ENCODE measurements at places on chromosomes 3 and 15. TPM values are rescaled to one million over a fixed set of nuclear protein-coding genes. Genes with fewer than 3 reads are reported as not detected.
A peak's percentile ranks its signal among the peaks of the same experiment; 100 is the strongest.

Gene TRAIP
- total RNA-seq: 6.3 TPM

Gene CTXN2
- total RNA-seq: not detected

GRCh38 chr3:126496894-126497850 is 20.4 kb downstream of the UROC1 start:
- no peak for DNase-seq
- no peaks in the 10 kb centered on the region for H3K4me1 ChIP-seq
- no peak overlapping the region for H3K27ac ChIP-seq

DNA sequence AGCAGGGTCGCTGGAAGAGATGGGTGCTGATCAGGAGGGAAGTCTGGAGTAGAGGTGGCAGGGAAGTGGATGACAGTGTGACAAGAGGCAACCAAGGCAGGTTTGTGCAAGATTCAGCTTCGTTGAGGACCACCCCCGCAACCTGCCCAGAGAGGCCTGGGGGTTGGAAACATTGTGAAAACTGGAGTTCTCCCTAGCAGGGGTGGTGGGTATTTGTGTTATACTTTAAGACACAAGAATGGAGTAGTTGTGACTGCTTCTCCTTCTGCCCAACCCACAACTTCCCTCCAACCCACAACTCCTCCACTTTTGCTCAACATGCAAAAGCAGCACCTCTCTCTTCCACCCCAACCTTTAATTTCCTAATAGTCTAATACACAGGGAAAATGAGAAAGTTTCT is 8.6 kb upstream of the ARNT2 start:
- H3K27me3 ChIP-seq: peaks cover 7% of the 10 kb centered on the region
- DNase-seq: no peak
- H3K27ac ChIP-seq: no peak overlapping the region
- H3K4me3 ChIP-seq: no peak overlapping the region
- H3K4me1 ChIP-seq: no peaks in the 10 kb centered on the region
- no peaks in the 10 kb centered on the region for H3K36me3 ChIP-seq

DNA sequence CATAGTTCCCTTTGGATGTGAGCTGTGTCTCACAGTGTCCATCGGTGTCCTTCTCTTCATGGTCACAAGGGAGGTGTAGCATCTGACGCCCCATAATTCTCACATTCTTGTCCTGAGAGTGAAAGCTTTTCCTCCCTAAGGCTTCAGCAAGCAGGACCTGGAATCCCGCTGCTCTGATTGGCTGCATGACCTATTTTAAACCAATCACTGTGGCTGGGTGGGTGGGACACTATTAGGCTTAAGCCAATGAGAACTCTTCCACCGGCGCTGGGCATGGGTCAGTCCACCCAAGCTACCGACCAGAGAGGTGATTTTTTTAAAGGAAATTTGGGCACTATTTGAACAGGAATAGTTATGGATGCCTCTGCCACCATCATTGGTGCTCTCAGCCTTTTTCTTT is 385.9 kb downstream of the MFSD1 start:
- no peaks in the 10 kb centered on the region for H3K36me3 ChIP-seq
- DNase-seq: no peak
- no peak overlapping the region for H3K4me3 ChIP-seq

- H3K27ac ChIP-seq: no peak overlapping the region
- H3K27me3 ChIP-seq: no peaks in the 10 kb centered on the region
- no peak for DNase-seq
- H3K4me1 ChIP-seq: no peaks in the 10 kb centered on the region
- H3K36me3 ChIP-seq: no peaks in the 10 kb centered on the region
Observed at GRCh38 chr15:91553196-91553854, 300.2 kb upstream of the SLCO3A1 start.

- H3K4me1 ChIP-seq: peaks cover 10% of the 10 kb centered on the region
- peak; percentile 96 for DNase-seq
- H3K4me3 ChIP-seq: no peak overlapping the region
- no peaks in the 10 kb centered on the region for H3K27me3 ChIP-seq
- no peak overlapping the region for H3K27ac ChIP-seq
Observed at GRCh38 chr15:36590838-36591237, 11.4 kb downstream of the CDIN1 start.

- H3K4me3 ChIP-seq: no peak overlapping the region
- no peaks in the 10 kb centered on the region for H3K4me1 ChIP-seq
- no peaks in the 10 kb centered on the region for H3K36me3 ChIP-seq
- no peak for DNase-seq
Observed at GRCh38 chr15:25465835-25466234, 27.0 kb upstream of the UBE3A start.

Measured in IMR-90 (cell line).